ENCODE measurements at places on chromosomes 3 and 15.

- DNase-seq, result no peak
Measured at GRCh38 chr3:23086831-23087230, 116.3 kb upstream of the UBE2E2 start.

DNA sequence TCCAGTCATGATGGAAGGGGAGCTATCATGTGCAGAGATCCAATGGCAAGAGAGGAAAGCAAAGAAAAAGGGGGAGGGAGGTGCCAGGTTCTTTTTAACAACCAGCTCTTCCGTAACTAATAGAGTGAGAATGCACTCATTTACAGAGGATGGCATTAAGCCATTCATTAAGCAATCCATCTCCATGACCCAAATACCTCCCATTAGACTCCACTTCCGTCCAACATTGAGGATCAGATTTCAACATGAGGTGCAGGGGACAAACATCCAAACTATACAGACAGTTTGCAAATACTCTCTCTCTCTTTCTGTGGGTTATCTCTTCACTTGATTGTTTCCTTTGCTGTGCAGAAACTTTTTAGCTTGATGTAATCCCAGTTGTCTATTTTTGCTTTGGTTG is 21.2 kb downstream of the ZDHHC23 start:
- DNase-seq, result no peak

DNA sequence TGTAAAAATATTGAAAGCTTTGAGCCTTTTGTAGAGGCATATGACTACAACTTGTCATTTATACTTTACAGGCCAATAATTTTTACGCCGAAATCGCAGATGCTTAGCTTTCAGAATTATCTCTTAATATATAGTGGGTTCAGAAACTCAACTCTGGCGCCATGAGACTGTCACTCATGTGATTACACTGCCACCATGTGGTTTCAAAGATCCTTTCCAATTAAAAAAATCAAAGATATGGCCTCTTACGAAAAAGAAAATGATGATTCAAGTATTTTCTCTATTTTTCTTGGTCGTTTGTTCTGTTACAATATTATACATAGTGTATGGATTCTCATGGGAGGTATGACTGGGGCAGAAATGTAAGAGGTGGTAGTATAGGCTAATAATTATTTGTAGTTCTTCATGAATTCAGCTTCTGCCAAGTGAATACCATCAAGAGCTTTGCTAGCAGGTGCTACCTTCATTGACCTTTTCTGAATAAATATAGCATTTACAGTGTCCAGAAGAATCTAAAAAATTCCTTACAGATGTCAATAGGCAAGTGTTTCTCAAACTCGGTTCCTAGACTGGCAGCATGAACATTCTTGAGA is 751.7 kb upstream of the GOLIM4 start:
- DNase-seq, result no peak

GRCh38 chr15:99917252-99917651 is 184.0 kb upstream of the LYSMD4 start:
- DNase-seq, result no peak

DNA sequence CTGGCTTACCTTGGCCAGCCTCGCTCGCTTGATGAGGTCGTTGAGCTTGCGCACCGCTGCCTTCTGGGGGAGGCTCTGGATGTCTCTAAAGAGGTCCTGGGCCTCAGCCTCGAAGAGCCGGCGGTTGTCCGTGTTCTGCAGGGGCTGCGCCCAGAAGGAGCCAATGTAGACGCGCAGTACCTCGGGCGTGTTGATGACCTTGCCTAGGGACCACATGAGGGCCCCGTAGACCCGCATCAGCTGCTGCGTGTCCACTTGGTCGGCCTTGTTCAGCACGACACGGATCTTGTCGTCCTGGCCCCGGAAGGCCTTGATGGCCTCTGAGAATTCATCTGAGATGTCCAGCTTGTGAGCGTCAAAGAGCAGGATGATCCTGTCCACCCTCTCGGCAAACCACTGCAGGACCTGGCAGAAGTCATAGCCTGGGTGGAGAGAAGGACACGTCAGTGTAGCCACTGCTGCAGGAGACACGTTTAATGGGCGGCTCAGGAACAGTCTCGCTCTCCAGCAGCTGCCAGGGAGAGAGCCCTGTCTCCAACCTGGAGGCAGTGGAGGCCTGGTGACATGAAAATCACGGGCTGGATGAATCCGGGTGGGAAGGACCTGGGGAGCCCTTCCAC is 25.5 kb upstream of the SPTBN5 start:
- DNase-seq, result no peak

GRCh38 chr3:155382396-155383042 is 89.0 kb upstream of the STRIT1 start:
- no peak for DNase-seq

DNA sequence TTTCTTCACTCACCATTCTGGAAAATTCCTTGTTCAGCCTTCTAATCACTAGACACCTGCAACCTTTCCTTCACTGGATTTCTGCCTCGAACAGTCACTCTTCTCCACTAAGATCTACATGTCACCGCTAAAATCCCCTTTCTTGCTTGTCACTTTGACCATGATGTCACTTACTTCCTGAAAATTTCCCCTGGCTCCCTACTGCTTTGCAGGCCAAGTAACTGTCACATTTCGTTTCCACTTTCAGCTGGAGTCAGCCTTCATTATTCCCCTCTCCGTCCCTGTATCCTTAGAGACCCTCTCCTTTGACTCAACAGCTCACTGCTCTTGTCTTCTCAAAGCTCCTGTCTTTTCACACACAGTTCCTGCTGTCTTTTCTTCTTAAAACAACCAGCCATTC is 15.9 kb downstream of the CHL1 start:
- DNase-seq, result no peak

DNA sequence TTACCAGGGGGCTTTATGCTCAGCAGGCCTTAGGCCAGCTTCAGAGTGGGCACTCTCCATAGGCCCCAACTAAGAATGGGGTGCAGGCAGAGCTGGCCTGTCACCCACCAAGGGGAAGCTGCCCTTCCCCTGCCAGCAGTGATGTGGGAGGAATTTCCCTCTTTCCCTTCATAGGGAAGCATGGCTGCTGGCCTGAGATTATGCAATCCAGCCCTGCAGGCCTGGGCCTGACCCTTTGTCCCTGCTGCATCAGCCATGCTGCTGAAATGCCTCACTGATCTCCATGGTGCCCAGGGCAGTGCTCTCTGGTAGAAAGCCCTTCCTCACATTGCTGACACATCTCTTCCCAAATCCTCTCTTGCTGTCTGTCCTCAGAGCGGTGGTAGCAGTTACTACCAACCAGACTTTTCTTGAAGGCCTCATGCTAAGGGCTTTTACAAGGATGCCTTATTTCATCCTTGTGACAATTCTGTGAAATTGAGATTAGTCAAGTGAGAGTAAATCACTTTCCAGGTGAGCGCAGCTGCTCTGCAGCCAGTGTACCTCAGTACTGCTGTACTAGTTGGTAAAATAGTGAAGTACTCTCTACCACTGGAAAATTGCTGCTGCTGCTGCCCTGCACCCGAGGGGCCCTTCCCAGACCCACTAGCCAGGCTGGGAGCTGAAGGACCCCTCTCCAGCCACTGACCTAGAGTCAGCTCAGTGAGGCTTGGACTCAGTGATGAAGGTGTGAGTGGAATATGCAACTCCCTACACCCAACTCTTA is 33.8 kb downstream of the MRAS start:
- no peak for DNase-seq

DNA sequence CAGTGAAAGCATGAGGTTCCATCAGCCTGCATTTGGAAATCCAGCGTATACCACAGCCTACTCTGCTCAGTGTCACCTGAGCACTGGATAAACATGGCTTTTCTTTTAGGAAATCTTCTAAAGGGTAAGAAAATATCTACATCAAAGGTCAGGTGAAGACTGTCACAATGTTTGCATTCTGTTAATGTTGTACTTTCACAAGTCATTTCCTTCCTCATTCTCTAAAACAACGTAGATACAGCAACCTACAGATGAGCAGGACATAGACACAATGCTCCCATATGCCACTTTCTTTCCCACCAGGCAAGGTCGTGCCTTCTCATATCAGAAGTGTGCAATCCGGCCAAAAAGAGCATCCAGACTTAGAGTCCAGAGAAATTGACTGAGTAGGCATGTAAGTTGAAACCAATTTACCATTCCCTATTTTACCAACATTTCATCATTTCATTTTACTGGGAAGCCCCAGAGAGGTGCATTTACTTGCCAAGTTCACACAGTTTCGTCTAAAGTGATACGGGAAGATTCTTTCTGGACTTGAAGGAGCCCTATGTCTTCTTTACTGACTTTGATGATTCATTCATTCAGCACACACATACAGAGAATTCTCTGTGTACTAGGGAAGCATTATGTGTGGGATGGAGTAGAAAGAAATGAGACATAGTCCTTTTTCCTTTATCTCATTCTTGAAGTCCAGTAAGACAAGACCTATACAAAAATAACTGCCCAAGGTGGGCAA is 30.6 kb upstream of the LPP start:
- DNase-seq, result no peak

GRCh38 chr15:39511916-39512260 is 69.0 kb upstream of the THBS1 start:
- no peak for DNase-seq

DNA sequence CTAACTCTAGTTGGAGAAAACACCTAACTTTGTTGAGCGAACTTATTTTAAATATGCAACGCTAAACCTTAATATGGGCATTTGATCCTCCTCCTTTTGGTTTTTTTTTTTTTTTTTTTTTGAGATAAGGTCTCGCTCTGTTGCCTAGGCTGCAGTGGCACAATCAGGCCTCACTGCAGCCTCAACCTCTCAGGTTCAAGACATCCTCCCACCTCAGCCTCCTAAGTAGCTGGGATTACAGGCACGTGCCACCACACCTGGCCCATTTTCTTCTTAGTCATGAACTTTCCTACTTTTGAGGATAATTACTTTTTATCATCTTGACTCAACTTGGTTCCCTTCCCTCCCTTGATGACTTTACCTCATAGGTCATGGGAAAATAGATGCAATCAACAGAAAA is 3.9 kb downstream of the NUSAP1 start:
- no peak for DNase-seq

DNA sequence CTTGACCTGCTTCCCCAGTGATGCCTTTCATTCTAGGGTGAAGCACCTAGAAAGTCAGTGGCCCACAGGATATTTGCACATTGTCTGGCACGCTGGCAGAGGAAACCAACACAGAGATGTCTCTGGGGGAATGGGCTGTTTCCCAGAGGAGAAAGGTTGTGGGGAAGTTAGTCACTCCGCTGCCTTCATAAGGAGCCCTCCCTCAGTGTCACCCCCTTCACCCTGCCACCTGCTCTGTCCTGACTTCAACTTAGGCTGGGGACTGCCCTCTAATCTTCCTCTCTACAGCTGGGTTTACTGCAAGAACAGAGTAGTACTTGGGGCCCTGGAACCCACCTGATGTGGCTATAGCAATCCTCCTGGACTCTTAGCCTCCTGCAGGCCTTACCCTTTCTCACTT is 5.7 kb downstream of the KLHDC8B start:
- DNase-seq, result no peak

GRCh38 chr3:131549340-131549739 is 46.6 kb upstream of the MRPL3 start:
- no peak for DNase-seq

- no peak for DNase-seq
Measured at GRCh38 chr3:154180836-154181691, 59.9 kb downstream of the ARHGEF26 start.

- DNase-seq, result no peak
Measured at GRCh38 chr3:149058198-149058597, 28.1 kb downstream of the HLTF start.

- no peak for DNase-seq
Measured at GRCh38 chr15:101264911-101265641, 12.2 kb downstream of the SELENOS start.

DNA sequence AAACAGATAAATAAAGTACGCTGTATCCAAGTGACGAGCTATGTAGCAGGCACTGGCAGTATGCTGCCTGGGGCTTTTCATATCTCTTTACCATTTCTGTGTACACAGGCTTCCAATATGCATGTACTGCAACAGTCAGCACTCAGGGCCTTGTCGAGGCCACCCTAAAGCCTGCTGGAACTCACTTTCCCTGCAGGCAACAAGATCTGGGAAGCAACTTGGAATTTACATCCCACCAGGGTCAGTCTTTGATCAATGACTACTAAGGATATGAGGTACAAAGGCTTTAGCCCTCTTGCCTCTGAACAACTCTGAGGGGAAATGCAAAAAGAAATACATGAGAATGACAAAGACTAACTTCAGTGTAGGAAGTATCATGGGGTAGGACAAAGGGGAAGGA is 101.8 kb upstream of the ARL6 start:
- no peak for DNase-seq

DNA sequence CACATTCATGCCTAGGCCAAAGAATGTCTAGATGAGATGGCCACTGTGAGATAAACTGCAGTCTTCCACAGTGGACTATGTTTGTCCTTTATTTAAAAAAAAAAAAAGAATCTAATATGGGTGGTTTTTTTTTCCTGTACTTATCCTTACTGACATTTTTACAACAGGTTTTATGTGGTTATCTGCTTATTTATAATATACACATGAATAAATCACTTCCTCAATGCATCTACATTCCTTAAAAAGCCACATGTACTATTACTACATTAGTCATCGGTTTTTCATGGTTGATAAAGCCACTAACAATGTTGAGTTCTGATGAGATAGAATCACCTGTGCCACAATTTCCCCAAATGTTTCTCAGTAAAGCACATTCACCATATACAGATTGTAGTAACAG is 341.3 kb upstream of the THBS1 start:
- DNase-seq, result no peak

- DNase-seq, result no peak
Measured at GRCh38 chr3:141421639-141422319, 53.5 kb downstream of the ZBTB38 start.

- DNase-seq, result no peak
Measured at GRCh38 chr15:61035311-61035710, 193.8 kb downstream of the RORA start.

GRCh38 chr15:52139599-52140462 is 27.3 kb upstream of the BCL2L10 start:
- DNase-seq, result no peak

DNA sequence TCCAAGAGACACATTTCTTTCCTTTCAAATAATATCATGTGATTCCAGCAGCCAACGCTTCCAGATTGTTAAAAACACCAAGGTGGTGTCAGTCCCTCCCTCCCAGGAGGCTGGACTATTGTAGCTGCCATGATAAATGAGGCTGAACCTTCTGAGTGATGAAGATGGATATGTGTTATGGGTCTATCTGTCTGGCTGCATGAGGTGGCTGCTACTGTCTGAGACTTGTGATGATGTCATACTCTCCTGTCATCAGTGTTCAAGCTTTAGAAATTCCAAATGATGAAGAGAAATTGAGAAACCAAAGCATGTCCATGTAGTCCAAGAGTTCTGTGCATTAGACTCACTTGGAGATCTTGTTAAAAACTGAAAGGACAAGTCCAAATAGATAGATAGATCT is 683.0 kb downstream of the NTRK3 start:
- DNase-seq, result no peak
